ENCODE measurements at places on chromosomes 4 and X.

- DNase-seq = peak; percentile 53
Measured at GRCh38 chr4:101835121-101835904, 44.8 kb downstream of the BANK1 start.

GRCh38 chrX:38400389-38400910 is 48.0 kb downstream of the OTC start:
- no peak for DNase-seq

DNA sequence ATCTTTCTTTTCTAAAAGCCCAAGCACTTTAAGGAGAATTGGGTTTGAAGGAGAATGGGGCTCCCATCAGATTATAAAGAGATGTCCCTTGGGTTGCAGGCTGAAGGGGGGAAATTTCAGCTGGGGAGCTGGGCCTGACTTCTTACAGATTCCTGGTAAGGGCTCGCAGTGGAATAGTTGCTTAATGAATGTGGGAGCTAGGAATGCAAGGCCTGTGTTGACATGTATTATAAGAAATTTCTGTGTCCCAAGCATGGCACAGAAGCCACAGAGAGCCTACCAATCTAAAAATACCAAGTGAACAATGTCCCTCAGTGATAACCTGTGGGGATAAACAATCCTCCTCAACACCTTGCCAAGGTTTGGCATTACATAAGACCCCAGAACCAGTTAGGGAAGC is 39.3 kb upstream of the WNK3 start:
- DNase-seq = no peak

GRCh38 chr4:177546745-177547144 is 104.5 kb upstream of the AGA start:
- DNase-seq = no peak

DNA sequence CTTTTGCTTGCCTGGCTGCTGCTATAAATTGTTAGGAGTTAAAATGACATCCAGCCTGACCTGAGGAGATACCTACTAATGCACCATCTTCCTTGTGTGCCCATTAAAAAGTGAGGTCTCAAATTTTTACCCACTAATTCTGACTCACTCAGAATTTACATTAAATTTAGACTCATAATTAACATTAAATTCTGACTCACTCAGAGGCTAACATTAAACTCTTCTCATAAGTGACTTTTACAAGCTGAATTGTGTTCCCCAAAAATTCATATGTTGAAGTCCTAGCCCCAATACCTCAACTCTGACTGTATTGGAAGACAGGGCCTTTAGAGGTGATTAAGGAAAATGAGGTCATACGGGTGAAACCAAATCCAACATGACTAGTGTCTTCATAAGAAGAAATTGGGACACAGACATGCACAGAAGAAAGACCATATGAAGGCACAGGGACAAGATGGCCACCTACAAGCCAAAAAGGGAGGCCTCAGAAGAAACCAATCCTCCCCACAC is 11.8 kb downstream of the CASP6 start:
- DNase-seq = no peak

All from pons (tissue), 1 donor.